ENCODE measurements at places on chromosomes 7 and 10.

- H3K36me3 ChIP-seq = no peaks in the 10 kb centered on the region
- no peak overlapping the region for H3K27ac ChIP-seq
- H3K4me1 ChIP-seq = no peaks in the 10 kb centered on the region
- H3K27me3 ChIP-seq = no peaks in the 10 kb centered on the region
Measured at GRCh38 chr10:25300073-25300472, 125.3 kb downstream of the GPR158 start.

DNA sequence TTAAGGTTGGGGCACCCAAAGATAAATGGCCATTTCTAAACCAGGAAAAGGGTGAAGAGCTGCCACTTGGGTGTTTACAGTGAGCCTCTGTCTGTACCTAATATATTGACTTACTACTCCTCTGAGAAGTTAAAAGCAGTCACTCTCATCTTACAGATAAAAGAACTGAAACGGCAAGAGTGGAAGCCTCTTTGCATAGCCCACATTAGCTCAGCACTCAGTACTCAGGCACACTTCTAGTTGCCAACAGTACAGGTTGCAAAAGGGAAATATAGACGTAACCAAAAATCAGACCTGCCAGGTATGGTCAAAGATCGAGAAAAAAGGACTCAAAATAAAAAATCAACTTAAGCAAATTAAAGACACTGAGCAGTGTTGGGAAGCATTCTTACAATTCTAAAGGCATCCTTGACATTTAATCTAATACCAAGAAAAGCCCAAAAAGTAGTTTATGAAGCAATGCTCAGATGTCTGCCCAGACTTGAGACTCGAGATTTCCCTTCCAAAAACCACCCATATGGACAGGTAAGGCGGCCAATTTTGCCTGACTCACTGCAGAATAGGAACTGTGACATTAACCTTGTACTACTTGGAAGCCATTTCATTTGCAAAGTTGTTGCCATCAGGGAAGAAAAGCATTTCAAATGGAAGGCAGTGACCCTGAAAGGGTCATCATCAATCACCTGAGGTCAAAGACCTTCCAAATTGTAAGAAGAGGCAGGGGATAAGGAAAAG, 139.3 kb downstream of the SLC25A13 start:
- H3K4me3 ChIP-seq = no peak overlapping the region
- H3K27ac ChIP-seq = no peak overlapping the region
- H3K27me3 ChIP-seq = no peaks in the 10 kb centered on the region
- peaks cover 11% of the 10 kb centered on the region for H3K36me3 ChIP-seq
- H3K4me1 ChIP-seq = peaks cover 15% of the 10 kb centered on the region

- H3K36me3 ChIP-seq = no peaks in the 10 kb centered on the region
- no peak overlapping the region for H3K4me3 ChIP-seq
Measured at GRCh38 chr7:151918510-151918843, 37.8 kb upstream of the GALNTL5 start.

DNA sequence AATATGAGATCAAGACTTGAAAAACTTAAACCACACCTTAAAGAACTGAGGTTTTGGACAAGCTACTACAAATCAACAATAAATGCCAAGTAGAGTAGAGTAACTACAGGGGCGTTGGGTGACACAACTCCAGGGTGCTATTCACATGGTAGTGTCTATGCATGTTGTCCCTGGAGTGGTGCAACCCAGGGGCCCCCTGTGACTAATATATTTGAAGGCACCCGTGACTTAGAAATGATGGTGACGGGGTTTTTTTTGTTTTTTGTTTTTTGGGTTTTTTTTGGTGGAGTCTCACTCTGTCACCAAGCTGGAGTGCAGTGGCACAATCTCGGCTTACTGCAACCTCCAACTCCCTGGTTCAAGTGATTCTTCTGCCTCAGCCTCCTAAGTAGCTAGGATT, 106.9 kb downstream of the FAM107B start:
- H3K36me3 ChIP-seq = no peaks in the 10 kb centered on the region
- H3K27me3 ChIP-seq = no peaks in the 10 kb centered on the region
- peaks cover 3% of the 10 kb centered on the region for H3K4me1 ChIP-seq
- H3K4me3 ChIP-seq = no peak overlapping the region
- no peak for DNase-seq
- H3K27ac ChIP-seq = no peak overlapping the region

DNA sequence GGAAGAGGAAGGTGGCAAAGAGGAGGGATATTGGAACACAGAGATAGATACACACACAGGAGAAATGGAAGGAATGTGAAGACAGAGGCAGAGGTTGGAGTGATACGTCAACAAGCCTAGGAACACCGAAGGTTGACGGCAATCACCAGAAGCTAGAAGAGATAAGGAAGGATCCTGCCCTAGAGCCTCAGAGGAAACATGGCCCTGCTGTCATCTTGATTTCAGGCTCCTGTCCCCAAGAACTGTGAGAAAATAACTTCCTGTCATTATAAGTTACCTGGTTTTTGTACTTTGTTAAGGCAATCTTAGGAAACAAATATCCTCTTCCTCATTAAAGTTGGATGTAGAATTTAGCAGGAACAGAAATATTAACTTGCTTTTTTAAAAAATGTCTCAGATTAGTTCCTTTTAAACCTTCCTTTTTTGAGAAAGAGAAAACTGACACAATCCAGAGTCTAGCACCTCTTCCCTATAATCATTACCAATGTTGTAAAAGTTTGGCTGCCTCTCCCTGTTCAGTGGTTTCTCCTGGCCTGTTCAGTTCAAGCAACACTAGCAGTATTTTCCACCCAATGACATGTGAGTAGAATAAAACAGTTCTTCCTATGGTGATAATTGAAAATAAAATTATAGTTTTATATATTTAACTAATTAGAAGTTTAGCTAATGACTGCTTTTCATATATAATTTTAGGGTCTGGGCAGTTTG, 28.8 kb upstream of the GNAI1 start:
- DNase-seq = no peak
- H3K36me3 ChIP-seq = no peaks in the 10 kb centered on the region
- H3K27me3 ChIP-seq = no peaks in the 10 kb centered on the region

DNA sequence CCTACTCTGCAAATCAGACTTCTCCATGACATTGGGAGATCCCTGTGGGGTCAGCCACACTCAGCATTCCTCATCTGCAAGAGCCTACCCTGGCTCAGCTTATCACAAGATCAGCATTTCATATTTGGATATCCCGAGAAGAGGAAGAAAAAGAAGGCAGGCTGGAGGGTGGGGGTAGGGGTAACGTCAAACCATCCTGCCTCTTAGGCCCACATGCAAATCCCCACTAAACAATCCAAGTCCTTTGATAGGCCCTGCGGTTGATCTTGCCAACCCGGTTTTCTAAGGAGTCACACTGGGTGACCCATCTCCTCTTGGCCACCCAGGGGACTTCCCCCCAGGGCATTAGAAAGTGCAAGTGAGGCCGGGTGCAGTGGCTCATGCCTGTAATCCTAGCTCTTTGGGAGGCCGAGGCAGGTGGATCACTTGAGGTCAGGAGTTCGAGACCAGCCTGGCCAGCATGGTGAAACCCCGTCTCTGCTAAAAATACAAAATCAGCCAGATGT, 128.0 kb upstream of the CALN1 start:
- no peak for DNase-seq
- no peak overlapping the region for H3K4me3 ChIP-seq
- H3K27me3 ChIP-seq = no peaks in the 10 kb centered on the region
- no peaks in the 10 kb centered on the region for H3K36me3 ChIP-seq
- no peaks in the 10 kb centered on the region for H3K4me1 ChIP-seq

DNA sequence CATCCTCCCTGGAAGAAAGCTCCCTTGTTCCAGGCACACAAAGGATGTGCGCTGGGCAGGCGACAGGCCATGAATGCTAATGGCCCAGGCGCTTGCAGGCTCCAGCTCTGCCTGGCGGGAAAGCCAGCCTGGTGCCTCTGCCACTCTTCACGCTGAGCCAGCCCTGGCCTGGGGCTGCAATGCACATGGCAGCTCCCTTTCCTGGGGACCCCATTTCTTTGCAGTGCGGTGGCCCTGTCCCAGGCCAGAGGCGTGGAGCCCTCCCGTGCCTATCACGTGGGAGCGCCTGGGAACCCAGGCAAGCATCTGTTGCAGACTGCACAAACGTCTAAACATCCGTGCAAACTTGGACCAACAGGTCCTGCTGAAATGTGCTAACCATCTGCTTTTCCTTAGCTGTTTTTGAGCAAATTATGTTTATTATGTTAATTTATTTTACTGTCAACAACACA, 152.1 kb upstream of the LYZL2 start:
- DNase-seq = no peak
- no peak overlapping the region for H3K27ac ChIP-seq
- H3K4me3 ChIP-seq = no peak overlapping the region
- no peaks in the 10 kb centered on the region for H3K36me3 ChIP-seq

- DNase-seq = no peak
- no peaks in the 10 kb centered on the region for H3K36me3 ChIP-seq
- H3K4me1 ChIP-seq = peaks cover 9% of the 10 kb centered on the region
Measured at GRCh38 chr10:92847202-92847864, 987 bp upstream of the EXOC6 start.

DNA sequence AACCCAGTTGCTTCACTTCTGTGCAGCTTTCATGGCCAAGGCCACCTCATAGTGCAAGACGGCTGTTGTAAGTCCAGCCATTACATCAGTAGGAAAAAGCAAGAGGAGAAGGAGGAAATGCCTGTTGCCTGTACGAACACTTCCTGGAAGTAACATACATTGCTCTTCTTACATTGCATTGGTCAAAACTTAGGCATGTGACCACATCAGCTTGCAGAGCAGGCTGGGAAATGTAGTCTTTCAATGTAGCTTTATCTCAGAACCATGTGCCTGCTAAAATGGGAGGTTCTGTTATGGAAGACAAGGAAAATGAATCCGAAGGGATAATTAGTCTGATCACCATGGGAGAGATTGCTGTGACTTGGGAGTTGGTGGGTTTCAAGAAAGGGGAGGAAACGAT, 4.3 kb downstream of the SLC29A3 start:
- no peaks in the 10 kb centered on the region for H3K4me1 ChIP-seq
- H3K27me3 ChIP-seq = peaks cover 25% of the 10 kb centered on the region
- H3K4me3 ChIP-seq = no peak overlapping the region
- no peak for DNase-seq
- H3K27ac ChIP-seq = no peak overlapping the region

Data from keratinocyte (primary cell).